ENCODE measurements at places on chromosomes 12 and 14.

GRCh38 chr12:119931402-119931801 is 54.3 kb upstream of the CIT start:
- DNase-seq: no peak

DNA sequence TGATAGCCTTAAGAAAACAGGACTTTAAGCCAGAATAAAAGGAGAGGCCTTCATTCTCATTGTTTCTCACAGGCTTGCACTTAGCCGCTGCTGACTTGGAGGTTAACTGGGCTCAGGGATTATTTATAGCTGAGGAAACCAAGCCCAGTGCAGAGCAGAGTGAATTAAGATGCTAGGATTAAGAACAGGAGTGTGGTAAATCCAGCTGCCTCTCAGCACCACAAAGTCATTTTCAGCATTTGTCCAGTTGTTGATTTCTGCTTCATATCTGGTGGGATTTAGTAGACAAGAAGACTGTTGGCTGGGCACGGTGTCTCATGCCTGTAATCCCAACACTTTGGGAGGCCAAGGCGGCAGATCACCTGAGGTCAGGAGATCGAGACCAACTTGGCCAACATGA is 14.3 kb upstream of the KRT73 start:
- DNase-seq: peak; percentile 14

DNA sequence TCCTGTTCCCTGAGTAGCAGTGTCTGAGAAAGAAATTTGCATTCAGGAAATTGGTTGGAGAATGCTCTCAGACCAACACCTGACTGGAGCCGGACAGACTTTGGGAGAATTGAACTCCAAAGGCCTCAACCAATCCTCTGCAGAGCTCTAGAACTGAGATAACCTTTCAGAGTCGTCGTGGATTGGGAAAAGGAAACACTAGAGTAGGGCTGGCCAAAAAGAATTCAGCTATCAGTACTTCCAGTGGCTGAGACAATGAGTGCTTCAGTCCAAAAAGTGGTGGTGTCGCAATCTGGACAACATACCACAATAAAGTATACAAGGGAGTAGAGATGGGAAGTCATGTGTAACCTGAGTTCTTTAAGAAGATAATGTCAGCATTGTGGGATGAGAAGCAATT is 377.1 kb downstream of the SLC16A7 start:
- DNase-seq: no peak

- no peak for DNase-seq
These were observed 47.5 kb downstream of the PAH start for GRCh38 chr12:102869571-102869970.

DNA sequence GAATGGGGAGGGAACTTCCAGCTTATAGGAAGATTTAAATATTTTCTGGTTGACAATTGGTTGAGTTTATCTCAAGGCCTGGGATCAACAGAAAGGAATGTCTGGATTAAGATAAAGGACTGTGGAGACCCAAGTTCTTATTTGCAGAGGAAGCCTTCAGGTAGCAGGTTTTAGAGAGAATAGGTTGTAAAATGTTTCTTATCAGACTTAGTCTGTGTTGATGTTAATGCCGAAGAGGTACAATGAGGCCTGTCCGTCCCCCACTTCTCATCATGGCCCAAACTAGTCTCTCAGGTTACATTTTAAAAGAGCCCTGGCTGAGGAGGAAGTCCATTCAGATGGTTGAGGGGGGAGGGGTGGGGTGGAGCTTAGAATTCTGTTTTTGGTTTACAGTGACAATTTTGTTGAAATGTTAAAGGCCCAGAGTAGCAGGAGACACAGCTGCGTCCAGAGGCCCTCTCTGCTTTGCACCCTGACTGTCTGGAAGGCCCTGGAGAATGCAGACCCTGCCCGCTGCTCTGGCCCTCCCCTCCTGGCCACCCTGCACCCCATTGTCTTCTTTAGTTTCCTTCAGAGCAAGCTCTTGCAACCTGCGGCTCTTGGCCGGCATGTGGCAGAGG is 672.5 kb upstream of the TMEM132C start:
- DNase-seq: no peak

All from femur (tissue), 1 donor.